SJCRH30 (cell line): ENCODE measurements at places on chromosomes 4 and X. TPM values are rescaled to one million over a fixed set of nuclear protein-coding genes. Genes with fewer than 3 reads are reported as not detected.

TLL1 gene
- 1.0 and 1.4 TPM in 2 replicates for total RNA-seq

PTCHD1 gene
- 0.43 and 0.58 TPM in 2 replicates for total RNA-seq

RIPPLY1 gene
- total RNA-seq = 13.4 and 14.6 TPM in 2 replicates

RBMX2 gene
- total RNA-seq = 30.2 and 30.6 TPM in 2 replicates

SULT1B1 gene
- 0.02 and 0.28 TPM in 2 replicates for total RNA-seq

TEX11 gene
- 0.08 and 0.23 TPM in 2 replicates for total RNA-seq
